ENCODE measurements at places on chromosomes 7 and 10. TPM values are rescaled to one million over a fixed set of nuclear protein-coding genes. Genes with fewer than 3 reads are reported as not detected.

DNA sequence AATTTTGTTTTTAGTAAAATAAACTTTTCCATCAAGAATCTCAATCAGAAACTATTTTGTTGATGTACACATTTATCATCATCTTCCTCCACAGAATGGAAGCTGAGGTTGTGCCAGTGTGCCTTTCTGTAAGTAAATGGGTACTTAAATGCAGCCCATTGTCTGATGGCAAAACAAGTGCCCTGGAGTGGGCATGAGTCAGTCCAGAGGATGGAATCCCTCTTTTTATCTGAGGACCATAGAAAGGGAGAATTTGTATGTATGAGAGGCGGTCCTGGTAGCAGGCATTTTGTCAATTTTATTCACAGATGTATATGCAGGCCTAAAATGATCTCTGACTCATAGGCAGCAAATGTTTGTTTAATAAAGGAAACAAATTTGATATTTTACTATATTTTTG lies 102.1 kb upstream of the MAGI2 start:
- DNase-seq, result no peak

DNA sequence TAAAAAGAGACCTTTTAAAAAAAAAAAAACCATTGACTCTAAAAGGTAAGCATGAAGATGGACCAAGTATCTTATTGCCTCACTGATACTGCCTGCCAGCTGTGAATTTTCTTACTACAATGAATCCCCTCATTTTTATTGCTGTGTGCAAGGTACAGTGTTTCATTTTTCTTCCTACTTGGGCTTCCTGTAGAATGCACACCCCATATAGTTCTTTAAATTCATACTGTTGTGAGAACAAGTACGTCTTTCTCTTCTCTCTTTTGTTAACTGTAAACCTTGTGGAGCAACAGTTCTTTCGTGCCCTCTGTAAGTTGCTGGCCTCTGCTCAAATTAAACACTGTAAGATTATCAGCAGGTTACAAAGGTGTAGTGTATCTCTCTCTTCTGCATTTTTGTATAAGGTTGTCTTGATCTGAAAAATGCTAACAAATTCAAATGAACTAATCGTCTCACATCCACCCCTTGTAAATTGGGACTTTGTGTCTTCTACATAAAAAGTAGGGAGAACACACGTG lies 105.6 kb downstream of the VTI1A start:
- DNase-seq, result no peak

- no peak for DNase-seq
These were observed 472.2 kb upstream of the C7orf33 start for GRCh38 chr7:148118371-148118770.

DNA sequence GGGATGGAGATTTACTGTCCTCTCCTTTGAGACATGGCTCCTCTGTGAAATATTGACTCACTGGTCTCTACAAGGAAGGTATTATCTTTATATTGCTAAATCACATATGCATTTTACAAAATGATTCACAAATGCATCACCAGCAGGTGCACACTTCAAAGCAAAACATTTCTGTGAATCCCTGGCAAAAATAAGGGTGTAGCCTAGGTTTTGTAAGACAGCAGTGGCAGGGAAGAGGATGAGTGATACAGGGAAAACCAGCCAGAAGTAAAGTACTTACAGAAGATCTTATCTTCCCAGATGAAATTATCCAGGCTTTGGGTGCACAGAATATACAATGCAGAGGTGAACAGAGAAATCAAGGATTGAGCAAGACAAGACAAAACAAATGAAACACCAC lies 1094.6 kb downstream of the GATA3 start:
- DNase-seq, result no peak

GRCh38 chr7:66070222-66070621 lies 5.4 kb upstream of the ASL start:
- DNase-seq, result no peak

DNA sequence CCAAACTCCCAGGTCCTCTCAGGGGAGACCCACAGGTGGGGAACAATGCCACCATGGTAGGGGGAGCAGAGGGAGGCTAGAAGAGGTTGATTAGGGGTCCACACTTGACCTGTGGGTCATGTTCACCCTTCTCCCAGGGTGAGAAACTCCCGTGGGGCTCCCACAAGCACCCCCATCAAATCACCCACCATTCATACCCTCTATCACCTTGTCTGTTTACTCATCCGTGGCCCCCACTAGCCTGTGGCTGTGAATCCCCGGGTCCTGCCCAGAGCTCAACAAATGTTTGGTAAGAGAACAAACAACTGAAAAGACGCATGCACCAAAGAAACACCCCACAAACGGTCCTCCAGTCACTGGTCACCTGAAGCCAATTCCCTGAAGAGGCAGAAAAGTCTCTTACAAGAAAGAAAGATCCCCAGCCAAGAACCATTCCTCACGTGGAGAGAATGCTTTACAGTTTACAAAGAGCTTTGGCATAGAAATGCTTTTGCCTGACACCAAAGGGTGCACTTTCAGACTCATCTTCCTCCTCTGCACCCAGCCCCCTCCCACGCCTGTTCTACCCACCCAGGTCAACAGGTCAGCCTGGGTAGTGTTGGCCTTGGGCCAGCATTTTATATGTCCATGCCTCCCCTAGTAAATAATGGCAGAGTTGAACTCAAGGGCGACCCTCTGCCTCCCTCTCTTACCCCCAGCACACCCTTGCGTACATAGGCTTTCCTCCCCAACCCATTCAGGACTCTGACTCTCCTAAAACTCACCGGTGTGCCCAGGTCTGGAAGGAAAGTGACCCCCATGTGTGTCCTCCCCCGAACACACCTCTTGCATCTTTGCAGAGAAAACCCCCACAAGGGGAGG lies 1.9 kb downstream of the ZCCHC24 start:
- DNase-seq, result no peak

GRCh38 chr7:85829817-85830432 lies 643.1 kb upstream of the SEMA3D start:
- no peak for DNase-seq

DNA sequence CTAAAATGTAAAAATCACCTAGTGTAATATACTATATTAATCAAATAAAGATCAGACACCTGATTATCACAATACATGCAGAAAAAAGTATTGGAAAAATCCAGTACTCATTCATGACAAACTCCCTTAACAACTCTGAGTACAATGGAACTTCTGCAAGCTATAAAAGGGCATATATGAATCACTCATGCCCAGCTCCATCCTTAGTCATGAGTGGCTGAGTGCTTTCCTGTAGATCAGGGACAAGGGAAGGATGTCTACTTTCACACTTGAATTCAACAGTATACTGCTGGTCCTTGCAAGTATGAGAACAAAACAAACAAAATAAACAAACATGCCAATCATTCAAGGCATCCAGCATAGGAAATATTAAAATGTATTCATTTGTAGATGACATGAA lies 116.5 kb downstream of the ADARB2 start:
- DNase-seq, result no peak

- no peak for DNase-seq
These were observed 1224.2 kb upstream of the SORCS1 start for GRCh38 chr10:108388706-108389105.

DNA sequence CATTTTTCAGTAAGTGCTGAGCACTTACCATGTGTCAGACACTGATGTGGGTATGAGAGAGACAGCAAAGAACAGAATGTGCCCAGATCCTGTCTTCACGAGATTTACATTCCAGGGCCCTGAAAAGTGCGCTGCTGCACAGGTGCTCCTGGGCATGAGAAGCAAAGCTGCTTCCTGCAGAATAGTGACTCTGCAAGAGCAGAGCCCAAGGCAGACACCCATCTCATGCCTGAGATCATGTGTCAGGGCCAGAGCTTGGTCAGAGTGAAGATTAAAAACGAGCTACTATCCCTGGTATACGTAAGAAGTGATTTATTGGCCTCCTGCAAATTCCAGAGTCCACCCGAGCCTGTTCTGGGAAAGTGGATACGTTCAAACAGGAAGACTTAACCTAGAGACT lies 824.4 kb downstream of the GRID1 start:
- DNase-seq, result no peak

GRCh38 chr7:51187941-51188340 lies 128.7 kb downstream of the COBL start:
- DNase-seq, result peak; percentile 68

GRCh38 chr7:31735991-31736982 lies 49.3 kb downstream of the PPP1R17 start:
- DNase-seq, result peak; percentile 40

TRIM50 gene
- polyA plus RNA-seq, result 0.08 TPM

TMEM270 gene
- polyA plus RNA-seq, result not detected

GPER1 gene
- 1.8 TPM for polyA plus RNA-seq

NEURL1 gene
- polyA plus RNA-seq, result 0.07 TPM

ZNF365 gene
- not detected for polyA plus RNA-seq

Measured in heart left ventricle (tissue), 16 donors.